ENCODE measurements at places on chromosomes 4 and X. TPM values are rescaled to one million over a fixed set of nuclear protein-coding genes. Genes with fewer than 3 reads are reported as not detected.

DNA sequence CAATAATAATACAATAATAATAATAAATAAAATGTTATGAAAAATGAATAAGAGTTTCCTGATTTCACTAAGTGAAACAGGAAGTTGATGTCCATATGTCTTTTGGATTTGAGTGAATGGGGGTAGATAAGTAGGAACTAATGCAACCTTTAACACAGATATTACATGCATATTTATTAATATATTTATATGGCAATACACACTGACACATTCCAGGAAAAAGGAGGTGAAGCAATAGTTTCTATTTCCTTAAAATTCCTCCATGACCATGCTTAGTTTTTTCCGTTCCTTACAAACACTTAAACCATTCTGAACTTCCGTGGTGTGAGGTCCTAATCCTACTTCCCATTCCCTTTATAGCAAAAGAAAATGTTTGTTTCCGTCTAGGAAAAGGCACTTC, 48.3 kb downstream of the ATXN3L start:
- no peak for DNase-seq
- H3K27me3 ChIP-seq = no peaks in the 10 kb centered on the region
- no peak overlapping the region for H3K27ac ChIP-seq
- H3K4me3 ChIP-seq = no peak overlapping the region
- no peaks in the 10 kb centered on the region for H3K36me3 ChIP-seq

Gene TLR7
- 0.21 TPM for total RNA-seq

GRCh38 chr4:79182209-79182608, 143.7 kb downstream of the NAA11 start:
- no peaks in the 10 kb centered on the region for H3K27me3 ChIP-seq
- no peaks in the 10 kb centered on the region for H3K36me3 ChIP-seq
- no peak overlapping the region for H3K27ac ChIP-seq
- DNase-seq = no peak

Gene CLDN22
- total RNA-seq = not detected

- H3K4me1 ChIP-seq = no peaks in the 10 kb centered on the region
- no peak overlapping the region for H3K27ac ChIP-seq
- no peak for DNase-seq
- no peak overlapping the region for H3K4me3 ChIP-seq
- no peaks in the 10 kb centered on the region for H3K36me3 ChIP-seq
- peaks cover 2% of the 10 kb centered on the region for H3K27me3 ChIP-seq
These were observed 83.9 kb upstream of the FAM9B start for GRCh38 chrX:9117851-9118250.

DNA sequence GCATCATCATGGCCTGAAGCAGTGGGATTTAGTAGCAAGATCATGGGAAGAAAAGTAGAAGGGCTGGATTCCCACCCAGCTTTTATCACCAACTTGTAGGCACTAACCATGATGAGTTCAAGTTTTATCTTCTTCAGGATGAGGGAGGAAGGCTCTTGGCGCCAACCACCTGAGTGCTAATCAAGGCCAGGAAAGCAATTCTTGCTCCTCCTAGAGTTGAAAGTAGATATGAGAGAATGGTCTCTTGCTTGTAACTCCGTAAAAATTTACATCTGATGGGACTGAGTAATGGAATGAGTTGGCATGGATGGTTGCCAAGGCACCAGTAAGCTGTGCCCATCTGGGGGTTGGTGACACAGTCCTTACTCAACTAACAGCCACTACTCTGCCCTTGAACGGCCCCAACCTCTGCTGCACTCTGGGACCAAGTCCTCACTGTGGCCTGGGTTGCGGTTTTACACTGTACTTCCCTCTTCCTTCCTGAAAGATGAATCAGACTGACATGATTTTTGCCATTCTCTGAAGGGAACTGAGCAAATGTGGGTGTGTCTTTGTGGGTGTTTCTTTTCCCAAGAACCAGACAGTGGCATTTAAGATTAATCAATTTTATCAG, 39.4 kb upstream of the NDP start:
- H3K27me3 ChIP-seq = no peaks in the 10 kb centered on the region
- H3K4me3 ChIP-seq = no peak overlapping the region

DNA sequence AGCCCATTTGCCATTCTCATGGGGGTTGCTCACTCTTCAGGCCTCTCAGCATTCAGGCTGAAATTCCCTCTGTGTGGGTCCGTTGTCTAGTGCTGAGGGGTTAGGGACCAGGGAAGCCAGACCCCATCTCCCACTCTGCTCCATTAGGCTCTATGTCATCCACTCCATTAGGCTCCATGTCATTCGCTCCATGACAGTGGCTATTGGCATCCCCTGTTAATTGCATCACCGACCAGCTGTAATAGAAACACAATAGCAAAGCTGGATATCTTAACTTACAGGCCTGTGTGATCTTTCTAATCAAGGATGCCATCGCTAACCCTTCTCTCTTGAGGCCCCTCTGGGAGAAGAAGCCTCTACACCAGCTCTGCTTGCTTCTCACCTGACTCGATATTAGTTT, 25.7 kb upstream of the ZNF518B start:
- no peak for DNase-seq
- H3K36me3 ChIP-seq = no peaks in the 10 kb centered on the region
- H3K27ac ChIP-seq = no peak overlapping the region
- H3K27me3 ChIP-seq = no peaks in the 10 kb centered on the region

Gene TREX2
- total RNA-seq = 2.1 TPM

DNA sequence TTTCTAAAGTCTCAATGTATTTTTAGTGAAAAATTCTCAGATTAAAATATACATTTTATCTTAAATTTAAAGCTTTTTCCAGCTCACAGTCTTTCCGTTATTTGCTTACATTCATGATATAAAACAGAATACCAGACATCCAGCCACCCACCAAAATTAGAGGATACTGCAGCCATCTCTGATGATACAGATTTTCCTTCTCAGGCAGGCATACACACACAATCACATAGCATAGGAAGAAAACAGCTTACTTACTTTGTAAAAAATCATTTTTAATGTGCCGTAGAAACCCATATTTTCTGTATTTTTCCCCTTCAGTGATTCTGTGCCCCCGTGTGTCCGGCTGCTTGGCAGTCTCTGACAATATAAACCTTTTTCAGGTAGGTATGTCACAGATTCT, 183.7 kb downstream of the FBXW7 start:
- no peaks in the 10 kb centered on the region for H3K36me3 ChIP-seq
- no peak overlapping the region for H3K27ac ChIP-seq
- peak overlapping the region; percentile 56 for H3K4me3 ChIP-seq
- no peak for DNase-seq

Gene ITM2A
- 53.4 TPM for total RNA-seq

DNA sequence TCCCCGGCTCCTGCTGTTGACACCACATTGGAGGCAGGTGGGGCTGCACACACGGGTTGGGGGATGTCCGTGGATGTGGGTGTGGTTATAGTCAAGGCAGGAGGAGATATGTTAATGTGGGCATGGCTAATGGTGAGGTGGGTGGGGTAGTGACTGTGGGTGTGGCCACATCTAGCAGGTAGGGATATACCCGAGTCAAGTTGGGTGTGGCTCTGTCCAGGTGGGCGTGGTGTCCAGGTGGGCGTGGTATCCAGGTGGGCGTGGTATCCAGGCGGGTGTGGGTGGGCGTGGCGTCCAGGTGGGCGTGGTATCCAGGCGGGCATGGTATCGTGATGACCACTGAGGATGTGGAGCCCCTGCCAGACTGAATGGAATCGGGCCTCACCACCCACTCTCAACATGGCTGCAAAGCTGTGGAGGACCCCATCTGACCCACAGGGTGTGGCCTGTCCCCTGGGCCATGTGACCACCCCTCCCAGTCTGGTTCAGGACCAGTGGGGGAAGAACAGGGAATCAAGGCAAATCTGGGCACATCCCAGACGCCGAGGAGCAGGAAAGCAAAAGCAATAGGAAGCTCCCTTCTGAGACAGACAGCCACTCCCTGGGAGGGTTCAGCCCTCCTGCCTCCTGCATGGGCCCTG, 21.0 kb downstream of the MAN2B2 start:
- no peak for DNase-seq
- H3K36me3 ChIP-seq = peaks cover 6% of the 10 kb centered on the region
- no peaks in the 10 kb centered on the region for H3K27me3 ChIP-seq
- H3K4me1 ChIP-seq = no peaks in the 10 kb centered on the region

GRCh38 chrX:136999024-136999423, 34.8 kb downstream of the GPR101 start:
- H3K4me1 ChIP-seq = no peaks in the 10 kb centered on the region
- DNase-seq = no peak
- H3K27ac ChIP-seq = no peak overlapping the region
- no peaks in the 10 kb centered on the region for H3K27me3 ChIP-seq
- no peaks in the 10 kb centered on the region for H3K36me3 ChIP-seq

DNA sequence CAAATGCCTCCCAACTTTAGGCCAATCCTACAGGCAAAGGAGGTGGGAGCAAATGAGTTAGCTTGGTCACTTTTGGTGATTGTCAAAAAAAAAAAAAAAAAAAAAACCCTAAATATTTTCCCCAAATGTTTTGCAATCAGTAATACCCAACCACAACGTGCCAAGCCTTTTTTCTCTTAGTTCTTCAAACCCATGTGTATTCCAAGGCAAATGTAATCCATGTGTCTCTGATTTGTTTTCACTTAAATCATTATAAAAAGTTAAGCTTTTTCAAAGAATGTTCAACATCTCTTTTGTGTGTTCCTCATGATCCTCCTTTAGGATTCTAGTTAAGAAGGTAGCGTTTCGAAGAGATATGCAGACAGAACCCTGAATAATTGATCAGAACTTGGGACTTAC, 328.4 kb downstream of the PAPSS1 start:
- no peak overlapping the region for H3K27ac ChIP-seq
- no peak for DNase-seq
- H3K4me1 ChIP-seq = no peaks in the 10 kb centered on the region
- no peak overlapping the region for H3K4me3 ChIP-seq

Gene GATA1
- total RNA-seq = not detected

GRCh38 chrX:9851890-9852289, 65.7 kb downstream of the SHROOM2 start:
- H3K27me3 ChIP-seq = peaks cover 27% of the 10 kb centered on the region
- no peaks in the 10 kb centered on the region for H3K36me3 ChIP-seq
- no peaks in the 10 kb centered on the region for H3K4me1 ChIP-seq

GRCh38 chr4:44086753-44087152, 361.9 kb downstream of the KCTD8 start:
- H3K4me1 ChIP-seq = no peaks in the 10 kb centered on the region
- H3K27ac ChIP-seq = no peak overlapping the region
- no peaks in the 10 kb centered on the region for H3K36me3 ChIP-seq
- H3K27me3 ChIP-seq = no peaks in the 10 kb centered on the region
- DNase-seq = no peak
- H3K4me3 ChIP-seq = no peak overlapping the region

Gene CENPVL1
- total RNA-seq = 0.14 TPM

Gene TLR6
- 4.4 TPM for total RNA-seq

DNA sequence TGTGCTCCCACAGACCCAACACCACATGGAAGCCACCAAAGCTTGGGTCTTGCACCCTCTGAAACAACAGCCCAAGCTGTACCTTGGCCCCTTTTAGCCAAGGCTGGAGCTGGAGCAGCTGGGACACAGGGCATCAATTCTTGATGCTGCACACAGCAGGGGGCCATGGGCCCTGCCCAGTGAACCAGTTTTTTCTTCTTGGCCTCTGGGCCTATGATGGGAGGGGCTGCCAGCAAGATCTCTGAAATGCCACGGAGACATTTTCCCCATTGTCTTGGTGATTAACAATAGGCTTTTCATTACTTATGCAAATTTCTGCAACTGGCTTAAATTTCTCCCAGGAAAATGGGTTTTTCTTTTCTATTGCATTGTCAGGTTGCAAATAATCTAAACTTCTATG, 49.0 kb downstream of the SPANXA2 start:
- no peak for DNase-seq
- no peak overlapping the region for H3K4me3 ChIP-seq
- no peaks in the 10 kb centered on the region for H3K27me3 ChIP-seq
- no peak overlapping the region for H3K27ac ChIP-seq
- H3K4me1 ChIP-seq = no peaks in the 10 kb centered on the region

- H3K36me3 ChIP-seq = no peaks in the 10 kb centered on the region
- H3K27me3 ChIP-seq = no peaks in the 10 kb centered on the region
- no peaks in the 10 kb centered on the region for H3K4me1 ChIP-seq
- H3K4me3 ChIP-seq = no peak overlapping the region
- DNase-seq = no peak
These were observed 132.9 kb downstream of the LDB2 start for GRCh38 chr4:16765546-16765945.

Gene PRSS12
- not detected for total RNA-seq

GRCh38 chr4:32884198-32884597, 2164.0 kb downstream of the PCDH7 start:
- no peaks in the 10 kb centered on the region for H3K36me3 ChIP-seq
- DNase-seq = no peak

DNA sequence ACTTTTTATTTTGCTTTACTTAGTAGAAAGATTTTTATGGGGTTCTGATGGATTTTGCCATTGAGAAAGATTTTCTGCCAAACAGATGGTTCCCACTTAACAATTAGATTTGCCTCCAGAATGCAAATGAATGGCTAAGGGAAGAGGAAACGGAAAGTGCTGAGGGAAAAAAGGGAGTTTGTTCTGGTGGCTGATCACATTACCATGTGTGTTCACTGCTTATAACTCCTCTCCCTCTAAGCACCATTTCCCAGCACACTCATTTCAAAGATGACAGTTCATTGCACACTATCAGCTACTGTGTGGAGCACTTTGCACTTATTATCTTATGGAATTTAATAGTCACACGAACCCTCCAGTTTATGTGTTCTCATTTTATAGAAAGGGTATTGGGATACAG, 68.0 kb upstream of the GRID2 start:
- no peak overlapping the region for H3K27ac ChIP-seq
- H3K36me3 ChIP-seq = no peaks in the 10 kb centered on the region
- H3K27me3 ChIP-seq = no peaks in the 10 kb centered on the region

DNA sequence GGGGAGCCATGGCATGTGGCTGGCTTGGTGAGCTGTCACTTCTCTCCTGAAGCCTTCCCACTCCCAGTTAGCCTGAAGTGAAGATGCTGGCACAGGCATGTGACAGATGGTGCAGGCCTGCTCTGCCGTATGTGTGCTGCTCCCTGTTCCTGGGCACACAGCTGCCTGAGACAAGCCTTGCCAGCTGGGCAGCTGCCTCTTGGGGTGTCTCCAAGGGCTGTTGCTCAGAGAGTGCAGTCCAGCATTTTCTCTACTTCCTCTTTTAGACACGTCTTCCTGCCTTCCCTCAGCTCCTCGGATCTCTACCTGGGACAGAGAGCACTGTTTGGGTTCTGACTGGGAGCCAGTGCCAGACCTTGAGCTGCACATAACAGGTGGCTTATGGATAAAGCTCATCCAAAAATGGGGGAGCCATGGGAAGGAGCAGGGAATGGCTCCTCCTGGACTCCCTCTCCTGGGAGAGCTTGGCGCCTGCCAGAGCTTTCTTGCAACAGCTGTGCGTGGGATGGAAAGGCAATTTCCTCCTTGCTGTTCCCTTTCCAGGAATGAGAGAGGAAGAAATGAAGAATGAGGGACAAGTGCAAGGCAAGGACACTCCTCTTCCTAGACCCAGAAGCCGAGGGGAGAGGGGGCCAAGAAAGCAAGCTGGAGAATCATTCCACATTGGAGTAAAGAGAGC, 132.9 kb downstream of the MSL3 start:
- no peak for DNase-seq
- no peak overlapping the region for H3K4me3 ChIP-seq
- no peaks in the 10 kb centered on the region for H3K27me3 ChIP-seq
- no peak overlapping the region for H3K27ac ChIP-seq

Gene EMCN
- total RNA-seq = not detected
